ENCODE measurements at places on chromosomes 3 and 15. TPM values are rescaled to one million over a fixed set of nuclear protein-coding genes. Genes with fewer than 3 reads are reported as not detected.
A peak's percentile ranks its signal among the peaks of the same experiment; 100 is the strongest.

SCAANT1 gene
- not detected for total RNA-seq

CTXND1 gene
- not detected for total RNA-seq

SCG5 gene
- 0.39 TPM for total RNA-seq

STT3B gene
- 130 TPM for total RNA-seq

GPR149 gene
- not detected for total RNA-seq

NISCH gene
- total RNA-seq, result 27.7 TPM

KBTBD13 gene
- not detected for total RNA-seq

GP9 gene
- total RNA-seq, result not detected

STARD5 gene
- total RNA-seq, result 1.9 TPM

CD86 gene
- total RNA-seq, result not detected

NME9 gene
- not detected for total RNA-seq

PTPRG gene
- total RNA-seq, result 6.7 TPM

DNA sequence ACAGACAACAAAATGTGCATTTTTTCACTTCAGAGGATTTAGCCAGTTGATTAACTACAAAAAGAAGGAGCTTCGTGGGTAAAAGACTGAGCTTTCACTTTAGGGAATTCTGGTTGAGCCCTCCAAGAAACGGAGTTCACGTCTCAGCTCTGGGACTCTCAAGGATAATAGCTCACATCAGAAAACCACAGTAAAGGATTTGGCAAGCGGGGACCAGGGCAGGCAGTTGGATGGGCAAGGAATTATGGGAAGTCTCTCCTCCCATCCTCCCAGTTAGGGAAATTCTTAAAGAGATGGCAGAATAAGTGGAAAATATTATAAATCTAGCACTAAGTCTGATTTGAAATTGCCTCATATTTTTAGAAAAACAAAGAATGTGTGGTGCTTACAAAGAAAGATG, 188.3 kb upstream of the EOMES start:
- DNase-seq, result no peak

DNA sequence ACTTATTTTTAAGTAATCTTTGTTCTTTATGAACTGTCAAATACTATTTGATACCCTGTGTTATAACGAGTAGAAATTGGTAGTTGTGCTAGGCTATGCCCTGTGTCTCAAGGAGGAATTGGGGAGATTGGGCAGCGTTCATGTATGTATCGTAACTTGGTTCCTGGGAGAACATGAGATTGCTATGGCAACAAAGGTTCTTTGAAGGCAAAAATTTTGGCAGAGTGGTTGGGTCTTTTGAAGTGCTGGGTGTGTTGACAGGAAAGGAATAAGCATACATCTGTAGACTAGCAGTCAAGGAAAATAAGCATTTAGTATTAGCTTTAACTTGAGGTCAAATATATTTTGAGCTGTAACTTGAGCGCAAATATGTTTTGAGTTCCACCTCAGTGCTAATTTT, 45.3 kb downstream of the TCF12 start:
- no peak for DNase-seq

DNA sequence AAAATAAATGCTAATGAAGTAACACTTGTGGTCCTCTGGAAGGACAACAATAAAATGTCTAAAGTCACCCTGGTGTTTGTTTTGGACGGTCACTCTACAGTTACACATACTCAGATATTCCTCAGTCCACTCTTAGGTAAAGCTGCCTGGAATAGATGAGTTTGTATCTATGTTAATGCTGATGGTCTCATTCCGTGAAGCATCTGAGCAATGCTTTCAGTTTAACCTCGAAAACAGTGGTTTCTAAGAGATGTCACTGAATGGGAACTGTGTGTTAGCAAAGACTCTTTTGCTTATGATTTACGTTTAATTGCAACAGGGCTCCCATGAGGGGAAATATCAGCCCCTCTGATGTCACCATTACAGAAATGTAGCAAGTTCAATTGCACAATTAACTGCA, 49.1 kb downstream of the FBN1 start:
- no peak for DNase-seq

DNA sequence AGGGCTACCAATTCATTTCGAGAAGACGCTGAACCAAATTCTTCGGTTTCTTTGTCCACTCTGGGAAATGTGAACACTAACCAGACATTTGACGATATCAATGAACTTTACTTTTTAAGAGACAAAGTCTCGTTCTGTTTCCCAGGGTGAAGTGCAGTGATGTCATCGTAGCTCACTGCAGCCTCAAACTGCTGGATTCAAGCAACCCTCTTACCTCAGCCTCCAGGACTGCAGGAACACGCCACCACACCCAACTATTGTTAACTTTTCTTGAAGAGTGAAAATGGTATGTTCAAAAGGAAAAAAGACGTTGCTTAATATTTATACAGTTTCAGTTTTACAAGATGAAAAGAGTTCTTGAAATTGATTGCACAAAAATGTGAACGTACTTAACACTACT, 30.6 kb downstream of the MB21D2 start:
- DNase-seq, result no peak

DNA sequence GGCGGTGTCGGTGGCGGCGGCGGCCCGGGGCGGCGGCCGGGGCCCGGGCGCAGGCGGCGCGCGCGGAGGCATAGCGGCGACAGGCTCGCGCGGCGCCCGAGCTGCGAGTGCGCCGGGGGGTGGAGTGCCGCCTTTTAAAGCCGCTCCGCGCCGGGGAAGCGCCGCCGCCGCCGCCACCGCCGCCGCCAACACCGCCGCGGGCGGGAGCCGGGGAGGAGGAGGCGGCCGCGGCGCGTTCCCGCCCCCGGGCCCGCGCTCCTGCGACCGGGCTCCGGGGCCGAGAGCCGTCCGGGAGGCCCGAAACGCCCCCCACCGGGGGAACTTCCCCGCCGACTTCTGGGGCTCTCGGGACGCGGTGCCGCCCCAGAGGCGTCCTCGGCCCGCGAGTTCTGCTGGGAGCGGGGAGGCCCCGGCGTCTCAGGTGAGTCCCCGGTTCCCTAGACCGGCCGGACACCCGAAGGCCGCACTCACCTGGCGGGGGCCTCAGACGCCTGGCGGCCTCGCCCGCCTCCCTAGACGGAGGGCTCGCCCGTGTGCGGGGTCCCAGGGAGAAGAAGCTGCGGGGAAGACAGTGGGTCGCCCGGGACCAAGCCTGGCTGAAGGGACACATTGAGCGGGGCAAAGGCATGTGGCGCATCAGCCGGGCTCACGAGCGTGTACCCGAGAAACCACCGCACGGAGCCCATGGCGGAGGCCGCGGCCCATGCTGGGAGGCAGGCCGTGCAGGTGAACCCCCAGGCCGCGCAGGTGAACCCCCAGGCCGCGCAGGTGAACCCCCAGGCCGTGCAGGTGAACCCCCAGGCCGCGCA, at the start of gene PCSK6:
Gene PCSK6, minus strand, starts transcription at position 109 of the 809 bp plus-strand sequence. Its CDS starts 37 bp downstream, at position 72.
- DNase-seq, result no peak

GRCh38 chr15:72532991-72533601, 59.0 kb downstream of the ARIH1 start:
- peak; percentile 19 for DNase-seq

DNA sequence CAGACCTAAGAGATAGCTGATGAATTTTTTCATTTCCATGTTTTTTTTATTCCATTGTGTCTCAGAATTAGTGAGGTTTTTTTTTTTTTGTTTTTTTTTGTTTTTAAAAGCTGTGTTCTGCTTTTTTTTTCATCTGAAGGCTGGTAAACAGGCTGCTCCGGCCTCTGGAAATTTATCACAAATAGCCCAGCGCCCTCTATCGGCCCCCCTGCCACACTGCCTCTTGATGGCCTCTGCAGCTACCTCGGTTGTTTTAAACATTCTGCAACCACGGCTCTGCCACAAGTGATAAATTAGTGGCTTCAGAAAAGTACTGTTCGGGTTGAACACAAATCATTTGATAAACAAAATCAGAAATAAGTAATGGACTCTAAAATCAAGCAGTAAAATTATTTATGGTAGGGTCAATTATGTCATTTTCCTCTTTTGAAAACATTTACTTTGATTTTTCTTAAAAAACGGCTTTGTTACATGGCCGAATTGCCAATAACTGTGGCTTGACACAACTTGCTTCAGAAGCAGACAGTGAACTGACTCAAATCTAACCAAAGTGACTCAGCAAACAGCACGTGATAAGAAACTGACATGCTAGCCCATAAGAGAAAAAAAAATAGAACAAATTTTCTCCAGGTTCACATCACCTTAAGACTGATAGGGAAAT, 87.8 kb downstream of the RSL24D1 start:
- DNase-seq, result peak; percentile 10

- peak; percentile 30 for DNase-seq
These were observed 82.2 kb downstream of the C3orf70 start for GRCh38 chr3:185070491-185071286.

GRCh38 chr15:82648257-82649103, 1.3 kb upstream of the CPEB1 start:
- DNase-seq, result no peak

DNA sequence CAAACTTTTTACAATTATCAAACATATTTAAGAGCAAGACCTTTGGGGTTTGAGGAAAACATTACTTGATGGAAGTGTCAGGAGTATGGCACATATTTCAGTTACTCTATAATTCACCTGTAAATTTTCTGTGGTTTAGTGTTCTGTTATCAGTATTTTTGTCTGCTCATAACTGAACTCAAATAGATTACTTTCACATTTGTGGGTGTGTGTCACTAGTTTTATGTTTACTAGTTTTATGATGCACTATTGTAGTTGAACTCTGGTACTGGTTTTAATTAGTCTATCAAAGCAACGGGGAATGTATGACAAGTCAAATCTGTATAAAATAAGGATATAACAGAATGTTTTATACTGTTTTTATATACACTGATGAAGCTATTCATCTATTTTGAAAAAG, 27.2 kb downstream of the OXSM start:
- DNase-seq, result no peak

GRCh38 chr3:171944118-171945016, 95.0 kb upstream of the FNDC3B start:
- DNase-seq, result peak; percentile 77

GRCh38 chr3:56025326-56025725, 442.9 kb downstream of the ERC2 start:
- DNase-seq, result no peak

- no peak for DNase-seq
These were observed 151.9 kb upstream of the ARPP21 start for GRCh38 chr3:35487376-35487775.

DNA sequence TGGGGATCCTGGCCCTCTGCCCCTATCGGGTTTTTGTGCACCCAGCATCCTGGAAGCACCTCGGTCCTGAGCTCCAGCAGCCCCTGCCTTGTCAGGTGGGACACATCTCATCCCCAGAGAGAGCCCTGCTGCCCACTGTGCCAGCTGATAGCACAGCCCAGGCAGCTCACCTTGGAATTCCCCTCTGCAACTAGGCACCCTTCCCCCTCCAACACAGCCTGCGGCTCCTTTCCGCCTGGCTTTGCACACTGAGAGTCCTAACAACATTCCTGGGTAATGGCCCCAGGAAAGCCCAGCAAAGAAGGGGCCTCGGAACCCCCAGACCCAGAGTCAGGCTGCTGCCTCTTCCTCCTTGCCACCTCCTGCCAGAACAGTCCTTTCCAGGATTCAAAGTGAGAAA, 5.9 kb downstream of the HCN4 start:
- DNase-seq, result no peak

DNA sequence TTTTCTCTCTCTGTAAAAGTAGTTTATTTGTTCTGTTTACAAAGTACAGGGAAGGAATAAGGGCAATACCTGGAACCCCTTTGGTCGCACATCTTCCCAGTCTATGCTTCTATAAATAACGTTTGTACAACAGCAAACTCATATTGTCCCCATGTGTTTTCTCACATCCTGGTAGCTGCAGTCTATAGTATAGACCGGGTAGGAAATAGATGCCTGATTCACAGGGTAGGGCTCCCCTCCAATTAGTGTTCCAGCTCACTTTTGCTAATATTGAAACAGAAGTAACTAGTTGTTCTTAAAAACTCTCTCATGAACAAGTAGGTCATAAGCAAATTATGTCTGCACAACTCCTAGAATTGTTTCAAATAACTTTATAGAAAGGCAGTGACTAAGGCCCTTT, 17.7 kb downstream of the ATG7 start:
- no peak for DNase-seq

GRCh38 chr15:40081691-40082194, 26.9 kb downstream of the BMF start:
- peak; percentile 89 for DNase-seq

DNA sequence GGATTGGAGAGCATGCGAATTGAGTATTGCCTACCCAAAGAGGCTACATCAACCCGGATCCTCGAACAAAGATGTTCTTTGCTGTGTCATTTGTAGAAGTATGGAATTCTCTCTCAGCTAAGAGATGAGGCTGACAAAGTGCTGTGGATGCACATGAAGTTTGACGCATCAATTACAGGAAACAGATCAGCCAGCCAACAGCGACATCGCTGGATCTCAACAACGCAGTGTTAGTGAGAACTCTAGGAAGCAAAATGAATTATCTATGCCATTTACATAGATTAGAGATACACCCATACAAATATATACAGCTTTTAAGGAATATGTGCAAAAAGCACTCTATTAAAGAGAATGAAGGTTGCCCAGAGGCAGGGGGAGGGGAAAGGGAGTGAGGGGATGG, 160.6 kb upstream of the RGMA start:
- no peak for DNase-seq

GRCh38 chr3:41094351-41094750, 105.0 kb upstream of the CTNNB1 start:
- no peak for DNase-seq

- no peak for DNase-seq
These were observed 106.5 kb upstream of the CTNNB1 start for GRCh38 chr3:41092844-41093243.

- DNase-seq, result no peak
These were observed 189.6 kb upstream of the MLF1 start for GRCh38 chr3:158381262-158381868.

- DNase-seq, result no peak
These were observed 923.0 kb downstream of the DIPK2A start for GRCh38 chr3:144894576-144894975.

DNA sequence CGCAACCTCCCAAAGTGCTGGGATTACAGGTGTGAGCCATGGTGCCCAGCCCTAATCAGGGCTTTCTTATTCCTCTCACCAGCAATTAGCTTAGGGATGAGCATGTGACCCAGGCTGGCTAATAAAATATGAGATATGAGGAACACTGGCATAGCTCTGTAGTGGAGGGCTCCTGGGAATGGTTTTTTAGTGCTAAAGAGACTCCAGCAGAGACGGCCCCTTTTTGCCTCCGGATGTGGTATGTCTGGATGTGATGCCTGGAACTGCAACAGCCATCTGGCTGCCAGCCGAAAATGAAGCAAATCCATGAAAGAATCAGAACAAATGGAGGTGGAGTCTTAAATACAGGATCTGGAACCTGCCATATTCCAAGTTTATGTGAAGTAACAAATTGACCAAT, 69.1 kb upstream of the MAGI1 start:
- peak; percentile 89 for DNase-seq

DNA sequence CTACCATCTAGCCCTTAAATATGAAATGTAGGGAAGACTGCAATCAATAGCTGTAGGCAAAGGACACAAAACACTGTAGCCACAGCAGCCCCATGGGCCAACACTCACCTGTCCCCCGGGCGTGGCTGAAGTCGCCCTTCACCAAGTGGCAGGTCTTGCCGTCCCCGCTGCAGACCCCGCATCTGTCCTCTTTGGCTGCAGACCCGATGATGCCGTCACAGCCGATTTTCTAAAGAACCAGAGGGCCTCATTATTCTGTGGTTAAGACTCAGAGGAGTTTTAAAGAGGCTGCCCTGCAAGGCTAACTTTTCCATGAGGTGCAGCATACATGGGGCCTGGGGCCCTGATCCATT, 245.6 kb downstream of the ADAMTS17 start:
- no peak for DNase-seq

GRCh38 chr3:126512026-126512425, 5.5 kb downstream of the UROC1 start:
- no peak for DNase-seq
